ENCODE measurements at places on chromosomes 5 and 9.

GRCh38 chr5:4547547-4547946 lies 592.6 kb upstream of the ADAMTS16 start:
- no peak for DNase-seq

- DNase-seq, result peak; percentile 28
These were observed 168.2 kb downstream of the DAB2IP start for GRCh38 chr9:121819428-121820231.

DNA sequence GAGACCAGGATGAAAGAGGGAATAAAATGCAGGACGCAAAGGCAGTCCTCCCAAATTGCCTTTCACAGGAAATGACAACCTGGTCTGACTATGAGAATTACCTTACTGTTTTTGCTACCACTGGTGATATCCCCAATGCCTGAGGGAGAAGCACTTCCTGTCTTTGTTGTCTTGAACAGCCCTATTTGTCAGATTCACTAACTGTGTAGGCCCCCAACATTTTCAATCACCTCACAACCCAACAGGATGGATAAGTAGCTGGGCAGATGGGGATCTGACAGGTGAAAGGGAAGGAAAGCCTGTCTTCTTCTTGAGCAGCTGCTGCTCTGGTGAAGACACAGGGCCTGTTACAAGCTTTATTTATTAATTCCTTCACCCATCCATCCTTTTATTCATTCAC lies 9.7 kb downstream of the ESM1 start:
- no peak for DNase-seq

DNA sequence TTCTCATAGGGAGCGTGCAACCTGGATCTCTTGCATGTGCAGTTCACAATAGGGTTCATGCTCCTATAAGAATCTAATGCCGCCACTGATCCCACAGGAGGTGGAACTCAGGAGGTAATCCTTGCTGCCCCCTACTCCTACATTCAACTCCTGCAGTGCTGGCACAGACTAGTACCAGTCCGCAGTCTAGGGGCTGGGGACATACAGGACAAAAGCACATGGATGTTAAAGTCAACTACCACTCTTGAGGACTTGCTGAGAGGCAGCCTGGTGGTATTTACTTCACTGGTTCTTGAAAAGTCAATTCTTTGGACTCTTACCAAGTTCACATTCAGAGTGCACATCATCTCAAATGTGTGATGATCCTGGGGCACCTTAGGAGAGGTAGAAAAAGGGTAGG lies 33.0 kb downstream of the MTMR12 start:
- DNase-seq, result no peak

DNA sequence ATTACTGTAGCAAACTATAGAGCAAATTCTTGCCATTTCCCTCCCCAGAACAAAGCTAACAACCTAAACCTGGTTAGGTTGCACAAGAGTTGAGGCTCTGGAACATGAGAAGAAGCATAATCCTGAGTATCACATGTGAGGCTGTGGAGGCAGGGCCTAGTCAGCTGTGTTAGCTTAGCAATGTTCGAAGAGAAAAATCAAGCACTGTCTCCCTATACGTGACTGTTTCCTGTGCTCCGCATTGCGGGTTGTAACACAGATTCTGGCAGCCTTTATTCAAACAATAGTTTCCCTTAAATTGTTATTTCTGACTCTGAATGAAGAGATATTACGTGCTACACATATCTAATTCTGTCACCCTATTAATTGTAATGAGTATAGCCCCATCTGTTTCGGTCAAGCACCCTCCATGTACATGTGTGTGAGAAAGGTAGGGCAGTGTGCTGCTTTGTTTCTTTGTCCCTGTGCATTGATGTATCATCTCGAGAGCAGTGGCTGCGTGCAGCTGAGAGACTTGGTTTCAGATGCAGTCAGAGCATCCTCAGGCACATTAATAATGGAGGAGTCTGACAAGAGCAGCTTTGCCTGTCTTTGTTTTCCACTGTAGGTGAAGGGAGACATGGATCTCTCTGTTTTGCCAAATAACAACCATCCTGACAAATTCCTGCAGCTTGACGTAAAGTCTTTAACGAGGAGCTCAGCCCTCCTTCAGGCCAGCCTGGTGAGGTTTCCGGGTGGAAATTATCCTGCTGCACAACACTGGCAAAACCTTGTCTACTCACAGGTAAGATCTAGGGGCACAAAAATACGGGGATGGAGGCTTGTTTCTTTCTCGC lies at the start of gene MINAR2:
Gene MINAR2, plus strand, starts transcription at position 523 of the 836 bp plus-strand sequence. Its CDS starts 97 bp downstream, at position 620.
- DNase-seq, result no peak

- DNase-seq, result no peak
These were observed 1069.1 kb upstream of the DMAC1 start for GRCh38 chr9:8868632-8869031.

DNA sequence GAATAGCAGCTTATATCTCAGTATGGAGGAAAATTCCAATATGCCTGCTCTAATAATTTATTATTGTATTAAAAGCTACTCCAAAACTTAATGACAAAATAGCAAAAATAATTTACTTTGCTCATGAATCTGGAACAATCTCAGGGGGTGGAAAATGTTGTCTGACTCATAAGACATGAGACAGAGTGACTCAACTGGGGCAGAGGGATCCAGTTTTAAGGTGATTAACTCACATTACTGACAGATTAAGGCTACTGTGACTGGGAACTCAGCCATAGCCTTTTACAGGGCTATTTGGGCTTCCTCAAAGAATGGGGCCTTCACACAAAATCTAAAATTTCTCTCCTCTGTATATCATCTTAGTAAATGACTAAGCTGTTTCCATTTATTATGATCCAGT lies 1172.9 kb downstream of the CDH12 start:
- DNase-seq, result no peak

- no peak for DNase-seq
These were observed 5.8 kb downstream of the SH3RF2 start for GRCh38 chr5:145942201-145942600.

GRCh38 chr9:123432331-123433236 lies 76.6 kb downstream of the CRB2 start:
- no peak for DNase-seq

- no peak for DNase-seq
These were observed 56.2 kb upstream of the APC start for GRCh38 chr5:112681481-112681908.

- no peak for DNase-seq
These were observed 16.5 kb downstream of the ADCY2 start for GRCh38 chr5:7412409-7412808.

DNA sequence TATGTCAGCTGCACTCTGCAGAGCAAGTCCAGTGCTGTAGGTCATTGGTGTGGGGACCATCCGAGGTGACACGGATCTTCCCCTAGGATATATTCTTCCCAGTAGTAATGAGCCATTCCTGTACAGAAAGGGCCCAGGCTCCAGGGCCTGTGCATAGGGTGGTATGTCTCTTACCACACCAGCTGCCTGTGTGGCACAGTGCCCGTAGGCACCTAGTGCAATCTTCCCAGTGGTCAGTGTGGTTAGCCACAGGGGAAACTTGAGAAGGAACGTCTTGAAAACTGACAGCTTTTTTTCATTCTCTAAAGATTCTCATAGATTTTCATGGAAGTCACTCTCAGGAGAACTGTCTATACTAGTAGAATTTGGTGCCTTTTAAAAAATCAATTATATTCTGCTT lies 39.8 kb downstream of the CYSTM1 start:
- peak; percentile 36 for DNase-seq

DNA sequence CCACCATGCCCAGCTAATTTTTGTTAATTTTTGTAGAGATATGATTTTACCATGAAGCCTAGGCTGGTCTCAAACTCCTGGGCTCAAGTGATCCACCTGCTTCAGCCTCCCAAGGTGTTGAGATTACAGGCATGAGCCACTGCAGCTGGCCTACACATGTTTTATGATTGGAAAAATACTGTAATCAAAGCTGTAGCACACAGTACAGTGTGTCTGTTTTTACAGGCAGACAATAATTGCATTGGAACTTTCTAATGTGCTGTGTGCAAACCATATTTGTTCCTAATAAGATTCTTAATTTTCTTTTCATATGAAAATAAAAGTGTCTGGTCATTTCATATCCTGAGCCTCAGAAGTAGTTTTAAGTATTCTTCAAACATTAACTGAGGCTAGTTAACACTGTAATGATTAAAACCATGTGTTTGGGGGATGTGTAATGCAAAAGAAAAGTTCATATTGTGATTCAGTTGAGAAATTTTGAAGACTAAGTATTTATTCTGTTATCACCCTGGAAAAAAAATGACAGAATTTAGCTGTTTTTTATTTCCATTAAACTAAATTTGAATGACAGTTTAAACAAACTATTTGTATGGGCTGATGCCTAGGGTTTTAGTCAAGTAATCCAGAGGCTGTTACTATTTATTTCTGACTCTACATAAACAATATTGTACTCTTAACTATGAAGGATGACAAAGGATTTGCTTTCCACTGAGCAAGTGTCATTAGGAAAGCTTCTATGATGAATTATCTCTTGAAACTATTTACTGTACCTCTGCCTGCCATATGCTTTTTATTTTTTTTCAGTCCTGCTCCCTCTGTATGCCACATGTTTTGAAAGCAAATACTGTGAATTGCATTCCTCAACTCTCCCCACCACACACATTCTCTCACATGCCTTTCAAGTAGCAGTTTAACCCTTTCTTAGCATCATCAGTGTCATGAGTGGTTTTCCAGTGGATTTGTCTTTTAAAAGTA lies 111.5 kb downstream of the MTREX start:
- DNase-seq, result no peak

- DNase-seq, result no peak
These were observed 633.0 kb upstream of the C9orf72 start for GRCh38 chr9:28206280-28206679.

DNA sequence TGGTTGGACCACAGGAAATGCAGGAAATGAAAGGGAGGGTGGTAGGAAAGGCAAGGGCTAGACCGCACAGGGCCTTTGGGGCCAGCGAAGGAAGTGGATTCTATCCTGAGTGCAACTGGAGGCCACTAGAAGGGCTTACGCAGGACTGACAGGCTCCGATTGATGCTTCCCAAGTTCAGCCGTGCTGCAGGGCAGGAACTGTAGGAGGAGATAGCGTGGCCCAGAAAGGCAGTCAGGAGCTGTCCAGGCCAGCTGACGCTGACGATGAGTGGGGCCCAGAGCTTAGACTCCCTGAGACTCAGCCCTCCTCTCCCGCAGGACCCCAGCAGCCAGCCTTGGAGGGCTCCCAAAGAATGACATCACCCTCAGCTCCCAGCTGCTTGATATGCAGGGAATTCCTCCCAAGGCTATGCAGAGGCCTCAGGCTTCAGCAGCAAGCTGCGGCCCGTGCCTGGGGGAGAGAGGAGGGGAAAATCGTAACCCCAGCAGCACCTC lies 48.8 kb downstream of the KCNIP1 start:
- peak; percentile 96 for DNase-seq

DNA sequence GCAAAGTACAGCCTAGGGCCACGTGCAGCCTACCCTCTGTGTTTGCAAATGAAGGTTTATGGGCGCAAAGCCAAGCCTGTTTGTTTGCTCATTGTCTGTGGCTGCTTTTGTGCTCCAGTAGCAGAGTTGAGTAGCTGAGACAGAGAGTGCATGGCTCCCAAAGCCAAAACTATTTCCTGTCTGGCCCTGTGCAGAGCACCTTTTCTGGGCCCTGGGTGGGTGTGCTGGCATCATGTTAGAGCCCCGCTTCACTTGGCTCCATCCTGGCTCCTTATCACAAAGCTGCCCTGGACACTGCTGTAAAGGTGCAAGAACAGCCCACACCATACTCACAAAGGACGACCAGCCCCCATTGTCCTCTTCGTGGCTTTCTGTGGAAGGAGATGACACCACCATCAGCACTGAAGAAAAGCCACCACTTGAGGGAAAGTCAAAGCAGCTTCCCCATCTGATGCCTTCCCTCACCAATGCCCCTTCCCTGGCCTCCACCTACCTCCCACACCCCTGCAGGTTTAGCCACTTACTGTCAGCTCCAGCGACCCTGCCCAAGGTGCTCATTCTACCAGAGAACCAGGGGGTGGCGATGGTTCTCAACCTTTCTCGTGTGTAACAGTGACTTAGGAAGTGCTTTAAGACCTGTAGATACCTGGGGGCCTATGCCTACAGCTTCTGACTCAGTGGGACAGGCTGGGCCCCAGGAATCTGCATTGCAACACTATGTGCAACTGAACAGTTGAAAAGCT lies 23.4 kb downstream of the LCP2 start:
- DNase-seq, result peak; percentile 56

DNA sequence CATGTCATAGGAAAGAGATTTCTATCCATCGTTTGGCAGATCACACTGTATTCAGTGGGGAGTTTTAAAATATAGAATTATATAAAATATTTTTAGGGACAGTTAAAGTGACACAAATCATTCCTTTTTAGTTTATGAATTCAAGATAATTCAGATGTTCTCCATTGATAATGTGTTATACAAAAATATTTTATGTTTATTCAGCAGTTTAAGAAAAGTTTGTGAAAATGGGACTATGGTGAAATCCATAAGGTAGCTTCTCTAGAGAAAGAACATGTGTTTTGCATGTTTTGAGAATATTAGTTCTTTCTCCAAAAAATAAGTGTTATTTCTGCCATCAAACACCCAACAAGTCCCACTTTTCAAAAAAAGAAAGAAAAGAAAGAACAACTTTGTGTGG lies 122.9 kb downstream of the EMB start:
- DNase-seq, result no peak

DNA sequence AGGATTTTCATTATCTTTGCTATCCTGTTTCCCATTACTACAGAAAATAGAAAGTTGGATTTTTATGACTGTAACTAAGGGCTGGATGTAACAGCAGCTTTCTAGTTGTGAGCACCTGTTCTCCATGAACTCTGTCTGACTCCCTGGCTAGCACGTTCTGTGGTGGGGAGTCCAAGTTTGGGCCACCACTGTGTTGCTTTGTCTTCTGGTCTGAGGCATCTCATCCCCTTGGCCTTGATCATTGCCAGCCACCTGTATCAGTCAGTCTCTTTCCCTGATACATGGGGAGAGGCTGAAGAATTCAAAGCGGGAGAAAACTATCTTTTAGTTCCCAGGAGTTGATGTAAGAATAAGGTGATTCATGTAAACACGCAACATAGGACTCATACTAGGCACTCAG lies 33.4 kb downstream of the WDR70 start:
- no peak for DNase-seq

DNA sequence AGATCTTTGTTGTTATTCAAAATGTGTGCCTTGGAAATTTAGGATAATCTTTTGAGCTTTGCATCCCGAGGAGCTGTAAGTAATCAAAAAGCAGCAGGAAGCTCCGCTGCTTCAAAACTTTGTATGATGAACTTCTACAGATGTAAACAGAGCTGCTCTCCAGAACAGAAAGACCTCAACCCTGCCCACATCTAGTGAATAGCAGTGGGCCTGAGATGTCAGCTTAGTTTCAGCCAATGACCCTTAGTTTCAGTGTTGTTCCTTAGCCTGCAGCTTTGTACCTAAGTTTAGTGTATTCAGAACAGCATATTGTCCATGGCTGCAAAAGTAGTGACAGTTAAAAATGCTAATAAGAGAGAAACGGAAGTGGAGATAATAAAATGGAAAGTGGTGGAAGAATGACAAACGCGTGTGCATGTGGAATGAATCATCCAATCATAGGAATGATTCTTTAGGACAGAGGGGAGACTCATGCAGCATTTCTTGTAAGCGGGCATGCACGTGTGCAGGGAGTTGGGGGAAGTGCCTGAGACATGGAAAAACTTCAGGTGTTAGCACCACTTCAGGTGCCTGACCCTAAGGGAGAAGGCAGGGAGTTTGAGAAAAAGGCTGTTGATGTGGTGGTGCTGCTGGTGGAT lies 24.9 kb downstream of the SNX24 start:
- DNase-seq, result no peak

- no peak for DNase-seq
These were observed 270.8 kb downstream of the NTRK2 start for GRCh38 chr9:84940294-84940693.

GRCh38 chr9:70639853-70640814 lies 225.7 kb upstream of the KLF9 start:
- DNase-seq, result peak; percentile 75

Measured in Kasumi-1 (cell line).